ENCODE measurements at places on chromosomes 1 and 21. TPM values are rescaled to one million over a fixed set of nuclear protein-coding genes. Genes with fewer than 3 reads are reported as not detected.

- DNase-seq, result no peak
These were observed 15.0 kb downstream of the IFNAR2 start for GRCh38 chr21:33244779-33245105.

DNA sequence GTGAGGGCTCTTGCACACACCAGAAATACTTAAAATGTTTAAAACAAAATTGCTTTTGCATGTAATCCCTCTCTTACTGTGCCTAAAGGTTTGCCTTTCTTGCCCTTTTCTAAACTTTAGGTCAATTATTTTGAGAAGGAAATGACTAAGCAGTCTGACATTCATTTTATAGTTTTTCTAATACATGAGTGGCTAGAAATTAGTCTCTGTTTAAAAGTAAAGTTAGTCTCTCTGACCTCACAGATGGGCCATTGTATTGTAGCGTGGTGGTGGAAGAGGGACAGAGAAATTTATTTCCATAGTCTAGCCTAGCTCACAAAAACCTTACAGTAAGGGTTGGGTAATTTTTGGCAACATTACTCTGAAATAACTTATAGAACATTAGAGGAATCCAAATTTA lies 3.6 kb upstream of the COL11A1 start:
- no peak for DNase-seq

DNA sequence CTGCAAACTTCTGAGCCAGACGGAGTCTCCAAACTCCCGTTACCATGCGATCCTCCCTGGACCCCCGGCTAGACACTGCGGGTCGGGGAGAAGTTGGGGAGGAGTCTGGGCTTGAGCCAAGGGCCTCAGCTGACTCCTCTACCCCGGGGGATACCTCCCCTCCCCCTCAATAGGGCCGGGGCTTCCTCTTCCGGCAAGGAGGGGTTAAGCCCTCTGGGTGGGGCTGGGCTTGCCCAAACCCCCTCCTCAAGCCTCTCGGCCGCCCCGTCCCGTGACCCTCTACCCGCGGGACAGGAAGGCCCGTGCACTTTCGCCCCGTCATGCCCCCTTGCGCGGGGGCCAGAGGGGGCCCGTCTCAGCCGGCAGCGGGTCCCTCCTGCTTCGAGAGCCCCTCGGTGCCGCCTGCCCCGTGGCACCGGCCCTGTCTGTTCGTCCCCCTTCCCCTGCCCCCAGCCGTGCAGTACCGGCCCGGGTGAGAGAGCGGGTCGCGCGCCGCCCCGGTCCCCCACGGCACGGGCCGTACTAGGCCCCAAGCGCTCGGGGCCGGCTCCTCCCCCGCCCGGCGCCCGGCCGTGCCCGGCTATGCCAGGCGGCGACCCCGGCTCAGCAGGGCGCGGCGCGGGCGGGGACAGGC lies 652 bp downstream of the ARL8A start:
- no peak for DNase-seq

GRCh38 chr1:50427818-50428779 lies 4.9 kb upstream of the DMRTA2 start:
- DNase-seq, result no peak

DNA sequence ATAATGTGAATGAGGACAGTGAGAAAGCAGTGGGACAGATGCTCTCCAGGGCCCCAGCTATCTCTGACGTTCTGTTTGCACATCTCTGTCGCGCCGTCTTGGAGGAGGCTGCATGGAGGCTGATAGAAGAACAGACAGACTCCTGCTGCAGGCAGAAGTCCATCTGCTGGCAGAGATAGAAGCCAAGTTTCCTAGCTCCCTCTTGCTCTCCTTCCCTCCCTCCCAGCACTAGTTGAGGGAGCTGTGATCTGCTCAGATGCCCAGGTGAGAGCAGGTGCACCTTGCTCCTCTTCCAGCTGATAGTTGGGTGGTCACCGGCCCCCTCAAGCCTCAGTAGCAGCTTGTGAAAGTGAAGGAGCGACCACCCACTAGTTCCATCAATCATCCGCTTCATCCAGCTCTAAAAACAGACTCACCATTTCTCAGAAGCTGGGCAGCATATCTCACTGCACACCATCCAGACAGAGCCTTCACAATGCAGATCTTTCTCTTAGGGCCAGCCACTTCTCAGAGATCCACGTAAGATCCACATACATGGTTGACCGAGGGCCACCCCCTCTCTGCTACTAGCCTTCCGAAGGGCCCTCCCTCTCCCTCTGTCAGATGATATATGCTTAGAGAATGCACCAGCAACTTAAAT lies 12.9 kb downstream of the LRRN2 start:
- no peak for DNase-seq

Gene ADCY10
- total RNA-seq, result 0.07 TPM
